ENCODE measurements at places on chromosomes 12 and 14. TPM values are rescaled to one million over a fixed set of nuclear protein-coding genes. Genes with fewer than 3 reads are reported as not detected.
A peak's percentile ranks its signal among the peaks of the same experiment; 100 is the strongest.

Gene C12orf60
- total RNA-seq, result 2.6 TPM

GRCh38 chr14:86933460-86933859 lies 1059.5 kb downstream of the GALC start:
- no peak overlapping the region for H3K4me3 ChIP-seq
- H3K4me1 ChIP-seq, result no peaks in the 10 kb centered on the region
- no peak overlapping the region for H3K27ac ChIP-seq
- no peaks in the 10 kb centered on the region for H3K27me3 ChIP-seq
- no peak for DNase-seq

DNA sequence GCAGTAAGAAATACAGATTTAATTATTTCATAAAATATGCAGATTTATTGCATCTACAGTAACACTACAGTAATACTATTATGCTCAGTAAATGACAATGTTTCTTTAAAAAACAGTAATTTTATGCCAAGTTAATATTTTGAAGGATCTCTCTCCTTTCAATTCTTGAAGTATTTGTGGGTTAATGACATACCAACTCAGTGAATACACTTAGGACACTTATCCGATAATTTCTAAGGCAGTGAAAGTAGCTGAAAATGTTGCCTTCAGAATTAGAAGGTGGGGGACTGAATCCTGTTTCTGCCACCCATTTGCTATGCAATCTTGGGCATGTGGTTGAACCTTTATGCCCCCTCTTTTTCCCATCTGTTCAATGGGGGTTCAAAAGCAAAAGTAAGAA lies 24.8 kb upstream of the IFNG-AS1 start:
- H3K27ac ChIP-seq, result no peak overlapping the region
- H3K27me3 ChIP-seq, result no peaks in the 10 kb centered on the region
- DNase-seq, result no peak
- no peak overlapping the region for H3K4me3 ChIP-seq
- no peaks in the 10 kb centered on the region for H3K36me3 ChIP-seq
- no peaks in the 10 kb centered on the region for H3K4me1 ChIP-seq

DNA sequence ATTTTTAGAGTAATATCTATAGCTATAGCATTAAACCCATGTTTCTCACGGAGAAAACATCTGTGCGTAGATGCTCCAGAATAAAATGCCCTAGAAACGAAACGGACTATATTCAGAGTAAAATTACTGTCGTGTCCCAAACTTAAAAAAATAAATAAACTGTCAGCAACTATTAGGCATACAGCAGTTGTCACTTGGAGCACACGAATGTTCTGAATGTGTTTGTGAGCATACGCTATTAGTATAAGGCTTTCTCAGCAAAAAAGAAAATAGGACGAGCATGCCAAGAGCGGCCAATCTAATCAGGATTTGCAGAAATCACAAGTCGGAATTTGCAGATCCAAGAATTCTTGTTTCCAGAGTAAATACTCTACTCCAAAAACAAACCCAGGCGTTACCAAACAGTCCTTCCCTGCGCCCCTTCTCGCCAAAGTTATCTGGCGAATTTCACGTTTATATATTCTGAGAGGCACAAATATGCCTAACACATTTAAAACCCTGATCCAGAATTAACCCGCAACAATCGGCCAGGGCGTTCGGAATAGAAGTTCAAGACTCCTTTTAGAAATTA lies 836 bp downstream of the PTPN21 start:
- H3K27ac ChIP-seq, result peak overlapping the region; percentile 80
- no peak overlapping the region for H3K4me3 ChIP-seq
- peaks cover 4% of the 10 kb centered on the region for H3K36me3 ChIP-seq
- no peak for DNase-seq

DNA sequence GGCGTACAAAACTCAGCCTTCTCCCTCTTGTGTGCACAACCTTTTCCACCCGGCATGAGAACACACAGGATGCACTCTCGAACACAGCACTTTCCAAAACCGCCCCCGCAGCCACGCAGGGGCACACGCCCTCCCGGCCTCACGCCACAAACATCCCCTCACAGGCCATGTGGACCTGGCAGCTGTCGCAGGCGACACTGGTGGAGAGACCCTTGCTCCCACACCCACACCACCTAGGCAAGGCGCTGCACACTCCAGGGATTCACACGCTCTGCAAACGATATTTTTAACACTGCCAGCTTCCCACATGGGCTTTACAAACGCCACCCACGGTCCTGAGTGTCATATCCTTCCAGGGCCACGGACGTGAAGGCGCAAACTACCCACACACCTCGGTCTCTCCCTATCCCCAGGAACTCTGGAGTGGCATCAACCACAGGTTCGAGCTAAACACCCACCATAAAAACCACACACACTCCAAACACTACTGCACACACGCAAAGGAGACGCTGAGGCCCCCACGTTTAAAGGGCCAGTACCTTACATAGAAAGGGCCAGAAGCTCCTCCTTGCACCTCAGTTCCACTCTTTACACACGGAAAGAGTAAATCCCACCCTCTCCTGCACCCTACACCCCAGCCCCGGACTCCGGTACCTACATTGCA lies 12.4 kb upstream of the ITGB7 start:
- H3K27ac ChIP-seq, result peak overlapping the region; percentile 97
- DNase-seq, result no peak
- peak overlapping the region; percentile 73 for H3K4me3 ChIP-seq
- H3K36me3 ChIP-seq, result no peaks in the 10 kb centered on the region
- H3K27me3 ChIP-seq, result no peaks in the 10 kb centered on the region

DNA sequence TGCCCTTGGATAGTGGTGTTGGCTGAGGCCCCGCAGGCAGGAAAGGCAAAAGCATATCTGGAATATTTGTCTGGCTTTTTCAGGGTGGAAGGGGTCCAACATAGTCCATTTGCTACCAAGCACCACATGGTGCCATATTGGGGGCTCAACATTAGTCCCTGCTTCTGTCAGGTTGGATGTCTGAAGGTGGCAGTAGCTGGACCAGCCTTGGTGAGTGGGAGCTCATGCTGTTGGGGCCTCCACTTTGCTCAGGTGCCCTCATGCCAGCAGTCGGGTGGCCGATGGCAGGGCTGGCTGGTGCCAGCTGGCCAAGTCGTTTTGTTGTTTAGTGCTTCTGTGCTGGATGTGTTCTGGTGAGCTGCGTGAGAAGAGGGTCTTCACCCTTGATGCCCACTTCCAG lies 135.3 kb downstream of the PAPOLA start:
- H3K4me3 ChIP-seq, result no peak overlapping the region
- peak; percentile 9 for DNase-seq
- H3K36me3 ChIP-seq, result no peaks in the 10 kb centered on the region
- H3K27me3 ChIP-seq, result no peaks in the 10 kb centered on the region
- no peak overlapping the region for H3K27ac ChIP-seq
